Astrocyte (in vitro differentiated cells and primary cell): ENCODE measurements at places on chromosomes 6 and 20.

DNA sequence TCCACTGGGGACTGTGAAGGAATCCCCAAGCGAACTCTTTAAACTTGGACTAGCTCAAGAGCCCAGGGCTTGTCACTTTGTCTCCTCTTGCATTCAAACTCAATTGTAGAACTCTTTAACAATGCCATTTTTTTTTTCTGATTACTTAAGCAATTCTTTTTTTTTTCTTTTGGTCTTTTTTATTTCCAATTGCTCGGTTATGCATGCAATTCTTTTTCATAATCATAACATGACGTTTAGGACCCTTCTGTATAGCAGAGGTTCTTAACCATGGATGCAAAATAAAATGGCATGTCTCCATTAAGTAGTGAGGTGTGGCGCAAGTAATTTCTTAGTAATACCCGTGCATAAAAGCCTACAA lies 466 bp upstream of the BFSP1 start:
- DNase-seq = no peak

DNA sequence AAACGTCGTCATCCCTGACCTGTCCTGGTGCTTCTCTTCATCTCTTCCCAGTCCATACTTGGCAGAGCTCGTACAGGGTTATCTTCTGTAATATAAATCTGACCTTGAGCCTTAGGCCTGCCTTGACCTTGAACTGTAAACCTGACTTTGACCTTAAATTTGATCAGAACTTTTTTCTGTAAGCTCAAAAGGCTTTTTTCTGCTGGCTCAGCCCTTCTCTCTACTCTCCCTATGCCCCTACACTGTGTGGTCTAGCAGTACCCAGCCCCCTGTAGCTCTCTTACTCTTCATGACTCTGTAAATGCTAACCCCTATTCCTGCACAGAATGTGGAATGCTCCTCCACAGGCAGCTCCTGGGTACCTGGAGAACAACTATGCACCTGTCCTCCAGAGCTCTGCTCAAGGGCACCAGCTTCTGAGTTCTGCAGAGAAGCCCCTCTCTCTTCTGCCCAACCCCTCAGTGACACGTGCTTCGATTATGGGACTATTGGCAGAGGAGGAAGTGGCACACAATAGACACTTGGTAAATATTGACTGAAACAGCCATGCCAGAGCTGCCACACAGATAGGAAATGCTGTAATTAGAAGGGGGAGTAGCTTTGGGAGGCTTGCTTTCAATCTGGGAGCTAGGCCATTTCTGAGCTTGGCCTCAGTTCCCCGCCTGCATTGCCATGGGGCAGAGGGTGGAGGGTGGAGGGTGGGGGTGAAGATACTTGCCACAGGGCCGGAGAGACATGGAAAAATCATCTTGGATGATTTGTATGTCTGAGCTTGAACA lies 15.4 kb downstream of the SNPH start:
- DNase-seq = no peak

DNA sequence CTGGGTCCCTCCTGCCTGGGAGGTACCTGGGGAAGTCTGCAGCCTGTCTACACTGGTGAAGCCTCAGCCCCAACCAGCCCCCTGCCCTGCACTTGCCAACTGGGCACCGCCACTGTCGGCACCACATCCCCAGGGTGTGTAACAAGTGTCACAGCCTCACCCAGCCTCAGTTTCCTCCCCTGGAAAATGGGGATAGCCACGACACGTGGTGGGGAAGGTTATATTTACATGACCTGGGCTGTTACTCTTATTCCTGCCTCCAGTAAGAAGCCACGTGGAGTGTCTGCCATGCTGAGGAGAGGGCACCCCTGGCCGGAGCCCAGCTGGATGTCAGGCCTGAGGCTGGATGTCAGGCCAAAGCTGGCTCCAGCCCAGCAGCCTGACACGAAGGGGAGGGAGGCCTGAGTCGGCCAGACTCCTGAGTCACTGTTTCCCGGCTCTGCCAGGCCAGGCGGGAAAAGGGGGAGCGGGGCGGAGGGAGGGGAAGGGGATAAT lies 44.9 kb downstream of the SNAI1 start:
- peak; percentile 90 for DNase-seq

DNA sequence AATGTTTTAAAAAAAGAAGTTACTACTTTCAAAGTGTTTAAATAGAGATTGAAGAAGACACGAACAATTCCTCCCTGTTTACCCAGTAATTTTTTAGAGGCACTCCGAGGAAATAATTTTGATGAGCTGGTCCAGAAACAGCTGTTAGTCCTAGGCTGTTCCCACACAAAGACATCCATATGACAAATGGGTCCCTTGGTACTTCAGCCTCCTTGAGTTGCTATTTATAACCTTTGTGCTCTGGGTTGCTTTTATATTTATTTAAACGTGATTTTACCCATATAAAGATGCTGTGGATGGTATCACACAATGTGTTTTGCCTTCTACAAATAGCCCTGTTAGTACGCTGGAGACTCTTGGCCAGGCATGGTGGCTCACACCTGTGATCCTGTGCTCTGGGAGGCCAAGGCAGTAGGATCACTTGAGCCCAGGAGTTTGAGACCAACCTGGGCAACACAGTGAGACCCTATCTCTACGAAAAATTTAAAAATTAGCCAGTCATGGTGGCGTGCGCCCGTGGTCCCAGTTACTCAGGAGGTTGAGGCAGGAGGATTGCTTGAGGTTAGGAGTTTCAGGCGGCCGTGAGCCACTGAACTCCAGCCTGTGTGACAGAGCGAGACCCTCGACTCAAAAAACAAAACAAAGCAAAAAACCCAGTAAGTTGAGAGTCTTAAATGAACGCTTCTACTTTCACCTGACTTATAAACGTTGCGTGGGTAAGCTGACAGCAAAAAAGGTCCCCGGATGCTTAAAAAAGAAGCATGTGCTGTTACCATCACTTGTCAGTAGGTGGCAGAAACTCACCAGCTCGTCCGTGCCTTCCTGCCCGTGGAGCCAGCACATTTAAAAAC lies 56.9 kb upstream of the ARMH2 start:
- peak; percentile 45 for DNase-seq

DNA sequence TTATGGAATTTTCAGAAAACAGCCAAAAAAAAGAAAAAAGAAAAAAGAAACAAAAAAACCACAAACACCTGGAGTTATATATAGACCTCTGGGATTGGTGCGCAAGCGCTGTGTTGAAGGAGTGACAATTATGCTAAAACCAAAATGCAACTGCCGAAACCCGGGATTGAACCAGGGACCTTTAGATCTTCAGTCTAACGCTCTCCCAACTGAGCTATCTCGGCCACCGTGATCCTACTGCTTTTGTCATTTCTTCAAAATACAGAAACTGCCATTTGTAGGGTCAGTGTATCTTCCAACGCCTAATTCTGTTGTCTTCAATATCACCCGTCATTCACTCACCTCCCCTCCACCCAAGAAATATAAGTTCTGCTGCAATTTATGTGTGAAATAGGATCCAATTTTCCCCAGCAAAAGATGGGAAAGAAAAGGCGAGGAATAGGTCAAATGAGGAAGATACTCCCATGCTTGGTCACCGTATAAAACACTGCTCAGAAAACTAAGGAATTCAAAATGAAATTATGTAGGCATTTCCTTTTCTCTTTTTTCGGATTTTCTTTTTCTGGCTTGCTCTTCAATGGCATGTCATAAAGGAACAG lies 116.0 kb downstream of the TRIM27 start:
- DNase-seq = peak; percentile 18

DNA sequence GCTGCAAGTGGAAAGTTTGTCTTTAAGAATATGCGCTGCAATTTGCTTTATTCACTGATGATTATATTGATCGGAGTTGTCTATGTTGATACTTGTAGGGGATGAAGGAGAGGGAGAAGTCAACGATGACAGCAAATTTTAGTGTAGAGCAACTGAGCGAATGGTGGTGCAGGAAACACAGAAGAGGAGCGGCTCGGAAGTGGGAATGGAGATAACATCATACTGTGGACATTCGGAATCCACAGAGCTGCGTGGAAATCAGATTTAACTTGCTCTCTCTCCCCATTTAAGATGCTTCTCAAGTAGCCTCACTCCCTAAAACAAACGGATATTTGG lies 722 bp upstream of the TMEM14B start:
- no peak for DNase-seq

DNA sequence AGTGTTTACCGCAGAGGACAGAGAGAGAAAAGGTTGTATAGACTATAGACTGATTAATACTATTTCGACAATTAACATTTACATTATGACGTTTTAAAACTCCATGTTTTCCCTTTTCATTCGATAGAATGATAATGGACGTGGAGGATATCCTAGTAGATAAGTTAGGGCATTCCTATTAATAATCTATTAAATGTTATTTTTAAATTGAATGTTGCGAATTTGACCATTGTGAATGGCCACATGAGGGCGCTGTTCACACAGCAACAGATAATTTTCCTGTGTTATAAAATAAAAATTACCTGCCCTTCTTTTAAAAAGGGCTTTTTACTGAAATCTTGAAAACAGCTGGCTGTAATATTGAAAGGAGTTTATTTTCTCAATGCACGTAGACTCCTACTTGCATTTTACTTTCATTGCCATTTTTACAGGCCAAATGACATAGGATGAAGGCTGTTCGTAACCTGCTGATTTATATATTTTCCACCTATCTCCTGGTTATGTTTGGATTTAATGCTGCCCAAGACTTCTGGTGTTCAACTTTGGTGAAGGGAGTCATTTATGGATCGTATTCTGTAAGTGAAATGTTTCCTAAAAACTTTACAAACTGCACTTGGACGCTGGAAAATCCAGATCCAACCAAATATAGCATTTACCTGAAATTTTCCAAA lies 3.3 kb downstream of the ADGRB3 start:
- no peak for DNase-seq

- no peak for DNase-seq
Measured at GRCh38 chr6:109252261-109253041, 129.8 kb downstream of the CD164 start.

DNA sequence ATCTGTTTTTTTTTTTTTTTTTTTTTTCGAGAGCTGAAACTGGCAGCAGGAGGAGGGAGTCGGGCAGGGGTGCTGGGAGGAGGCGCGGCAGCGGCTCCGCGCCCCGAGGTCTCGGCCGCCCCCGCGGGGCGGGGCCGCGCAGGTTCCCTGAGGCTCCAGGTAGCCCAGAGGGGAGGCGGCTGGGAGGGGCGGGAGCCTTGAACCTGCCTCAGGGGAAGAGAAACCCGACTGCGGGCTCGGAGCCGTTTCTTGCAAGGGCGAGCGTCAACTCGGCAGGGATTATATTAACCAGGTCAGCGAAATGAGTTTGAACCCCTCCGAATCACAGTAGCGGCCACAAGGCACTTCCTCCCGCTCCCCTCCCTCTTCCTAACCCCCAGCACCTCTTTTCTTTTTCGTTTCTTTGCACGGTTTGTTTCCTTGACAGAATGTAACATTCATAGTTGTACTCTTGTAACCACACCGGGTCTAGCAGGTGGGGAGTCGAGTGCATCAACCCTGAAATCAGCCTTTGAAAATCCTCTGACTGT lies 2.0 kb downstream of the MYB start:
- DNase-seq = no peak

DNA sequence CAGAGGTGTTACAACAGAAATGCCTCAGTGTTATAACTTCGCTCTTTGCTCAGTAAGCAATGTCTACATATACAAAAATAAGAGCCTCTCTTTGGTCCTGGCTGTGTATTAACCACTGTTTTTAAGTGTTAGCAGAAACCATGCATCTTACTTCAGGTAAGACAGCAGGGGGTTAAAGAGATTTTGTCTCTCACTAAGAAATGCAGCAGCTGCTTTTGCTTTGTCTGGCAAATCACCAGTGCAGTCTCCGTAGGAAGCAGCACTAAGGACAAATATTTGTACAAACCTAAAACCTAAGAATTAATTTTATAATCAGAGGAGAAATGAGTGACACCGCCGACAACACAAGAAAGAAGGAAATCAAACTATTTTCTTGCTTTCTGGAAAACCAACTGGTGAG lies 758 bp downstream of the SMIM28 start:
- no peak for DNase-seq

- no peak for DNase-seq
Measured at GRCh38 chr6:69789578-69789977, 7.2 kb downstream of the LMBRD1 start.

DNA sequence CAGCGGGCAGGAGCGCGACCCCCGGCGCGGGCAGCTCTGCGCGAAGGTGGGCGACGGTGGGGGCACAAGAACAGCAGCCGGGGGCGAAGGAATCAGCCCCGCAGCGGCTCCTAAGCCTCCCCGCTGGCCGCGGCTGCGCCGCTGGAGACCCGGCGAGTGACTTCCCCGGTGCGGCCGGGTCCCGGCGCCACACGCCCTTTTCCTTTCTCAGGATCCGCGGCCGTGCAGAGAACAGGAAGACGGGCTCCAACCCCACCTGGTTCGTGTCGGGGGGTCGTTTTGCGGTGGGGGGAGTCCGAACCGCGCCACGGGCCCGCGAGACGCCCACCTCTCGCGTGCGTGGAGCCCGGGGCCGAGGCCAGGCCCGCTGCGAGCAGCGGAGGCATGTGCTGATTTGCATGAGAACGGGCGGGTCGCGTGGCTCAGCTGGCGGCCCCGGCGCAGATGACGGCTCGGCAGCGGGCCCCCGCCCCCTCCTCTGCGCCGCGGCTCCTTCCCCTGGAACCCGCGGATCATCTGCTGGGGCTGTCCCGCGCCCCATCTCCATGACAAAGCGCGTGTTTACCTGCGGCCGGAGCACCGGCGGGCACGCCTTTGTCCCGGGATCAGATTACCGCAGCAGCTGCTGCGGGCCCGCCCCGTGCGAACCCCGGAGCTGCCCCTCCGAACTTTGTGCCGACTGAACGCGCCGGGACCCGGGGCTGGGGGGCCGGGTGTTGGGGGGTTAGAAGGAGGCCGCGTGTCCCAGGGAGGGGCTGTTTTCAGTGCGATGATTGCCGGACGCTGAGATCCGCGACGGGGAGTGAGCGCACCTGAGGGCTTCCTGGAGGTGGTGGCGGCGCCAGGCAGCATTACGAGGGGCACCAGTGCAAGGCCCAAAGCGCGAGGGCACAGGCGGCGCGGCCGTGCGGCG lies 4.9 kb upstream of the DLL1 start:
- no peak for DNase-seq

DNA sequence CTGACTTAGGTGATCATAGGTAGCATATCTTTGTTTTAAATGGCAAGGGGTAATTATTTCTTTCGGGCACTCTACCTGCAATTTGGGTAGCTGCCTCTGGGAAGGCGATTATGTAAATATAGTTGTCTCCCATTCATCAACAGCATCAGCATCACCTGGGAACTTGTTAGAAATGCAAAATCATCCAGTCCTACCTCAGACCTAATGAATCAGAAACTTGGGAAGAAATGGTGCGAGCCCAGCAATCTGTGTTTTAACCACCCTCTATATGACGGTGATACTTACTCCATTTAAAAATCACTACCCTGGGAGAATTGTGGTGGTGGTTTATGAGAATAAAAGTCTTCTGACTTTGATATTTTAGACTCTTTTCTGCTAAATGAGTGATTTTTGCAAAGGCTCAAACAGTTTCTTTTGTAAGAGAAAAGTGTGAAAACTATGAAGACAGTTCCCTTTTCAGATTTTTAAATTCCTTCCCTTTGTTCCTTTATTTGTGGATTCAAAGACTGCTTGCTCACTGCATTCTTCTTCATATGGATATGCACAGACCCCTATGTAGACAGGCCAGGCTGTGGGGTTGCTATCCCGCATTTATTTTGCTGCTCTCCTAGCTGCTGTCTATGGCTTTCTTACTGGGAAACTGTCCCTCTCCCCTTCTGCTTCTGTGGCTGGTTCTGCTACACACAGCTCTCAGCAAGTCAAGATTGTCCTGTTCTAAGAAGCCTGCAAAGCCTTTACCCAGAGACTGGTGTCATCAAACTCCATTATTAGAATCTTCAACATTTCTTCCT lies 365.3 kb downstream of the RNF144B start:
- DNase-seq = no peak
